Gastrocnemius medialis (tissue), 4 donors: ENCODE measurements at places on chromosomes 2 and 18.

DNA sequence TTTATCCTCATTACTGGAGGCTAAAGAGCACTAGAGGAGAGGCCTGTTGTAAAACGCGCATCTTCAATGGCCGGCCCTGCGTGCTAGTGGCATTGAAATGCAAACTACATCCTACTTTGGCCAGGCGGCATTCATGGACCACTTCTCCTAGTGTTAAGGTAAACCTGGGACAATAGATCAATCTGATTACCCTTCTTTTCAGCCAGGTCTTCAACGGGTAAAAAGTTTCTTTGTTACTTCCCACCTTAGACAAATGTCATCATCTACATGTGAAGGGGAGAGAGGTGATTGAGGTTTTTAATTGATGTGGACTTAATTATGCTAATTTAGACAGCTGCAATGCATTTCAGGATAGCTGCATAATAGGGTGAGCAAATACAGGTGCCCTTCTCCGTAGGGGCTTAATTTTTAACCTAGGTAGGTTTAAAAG, 628.0 kb downstream of the ZEB2 start:
- DNase-seq, result no peak

- no peak for DNase-seq
These were observed 5.2 kb downstream of the ASIC4 start for GRCh38 chr2:219519526-219519916.

- DNase-seq, result no peak
These were observed 187.1 kb upstream of the PIK3C3 start for GRCh38 chr18:41767960-41768359.

- no peak for DNase-seq
These were observed 8.0 kb upstream of the CYB5A start for GRCh38 chr18:74299746-74300145.

DNA sequence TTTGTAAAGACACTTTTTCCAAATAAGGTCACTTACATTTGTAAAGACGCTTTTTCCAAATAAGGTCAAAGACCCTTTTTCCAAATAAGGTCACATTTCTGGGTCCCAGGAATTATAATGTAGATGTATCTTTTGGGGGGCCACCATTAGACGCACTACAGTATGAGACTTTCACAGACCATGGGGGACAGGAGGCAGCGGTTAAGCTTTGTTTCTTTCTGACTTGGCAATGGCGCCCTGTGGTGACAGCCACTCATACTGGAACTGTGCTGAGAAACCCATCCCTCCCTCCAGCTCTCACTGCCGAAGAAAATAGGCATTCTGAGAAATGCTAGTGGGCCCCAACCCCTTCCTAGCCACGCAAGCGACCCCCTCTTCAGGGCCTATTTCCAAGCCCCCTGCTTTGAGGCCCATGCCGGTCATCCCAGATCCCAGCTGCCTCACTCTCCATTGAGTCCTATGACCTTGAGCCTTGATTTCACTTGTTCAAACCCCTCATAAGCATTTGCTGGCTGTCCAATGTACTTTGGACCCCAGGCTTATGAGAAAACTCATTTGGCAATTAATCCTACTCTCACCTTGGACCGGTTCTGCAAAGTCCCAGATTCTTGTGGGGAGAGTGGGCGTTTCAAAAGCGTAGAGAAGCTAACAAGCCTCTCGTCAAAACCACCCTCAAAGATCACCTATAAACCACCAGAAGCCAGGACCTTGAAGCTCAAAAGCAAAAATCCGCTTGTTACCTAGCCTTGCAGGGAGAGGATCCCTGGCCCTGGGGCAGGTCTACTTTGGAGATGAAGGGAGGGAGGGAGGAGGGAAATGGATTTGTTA, 11.3 kb upstream of the SPATA3 start:
- DNase-seq, result no peak

- no peak for DNase-seq
These were observed 81.7 kb upstream of the DNAJC10 start for GRCh38 chr2:182634386-182634785.

GRCh38 chr2:88216641-88217040, 46.5 kb downstream of the THNSL2 start:
- no peak for DNase-seq

GRCh38 chr2:179440642-179441251, 176.1 kb upstream of the SESTD1 start:
- DNase-seq, result no peak

GRCh38 chr2:189530965-189531637, 49.5 kb downstream of the SLC40A1 start:
- DNase-seq, result no peak

DNA sequence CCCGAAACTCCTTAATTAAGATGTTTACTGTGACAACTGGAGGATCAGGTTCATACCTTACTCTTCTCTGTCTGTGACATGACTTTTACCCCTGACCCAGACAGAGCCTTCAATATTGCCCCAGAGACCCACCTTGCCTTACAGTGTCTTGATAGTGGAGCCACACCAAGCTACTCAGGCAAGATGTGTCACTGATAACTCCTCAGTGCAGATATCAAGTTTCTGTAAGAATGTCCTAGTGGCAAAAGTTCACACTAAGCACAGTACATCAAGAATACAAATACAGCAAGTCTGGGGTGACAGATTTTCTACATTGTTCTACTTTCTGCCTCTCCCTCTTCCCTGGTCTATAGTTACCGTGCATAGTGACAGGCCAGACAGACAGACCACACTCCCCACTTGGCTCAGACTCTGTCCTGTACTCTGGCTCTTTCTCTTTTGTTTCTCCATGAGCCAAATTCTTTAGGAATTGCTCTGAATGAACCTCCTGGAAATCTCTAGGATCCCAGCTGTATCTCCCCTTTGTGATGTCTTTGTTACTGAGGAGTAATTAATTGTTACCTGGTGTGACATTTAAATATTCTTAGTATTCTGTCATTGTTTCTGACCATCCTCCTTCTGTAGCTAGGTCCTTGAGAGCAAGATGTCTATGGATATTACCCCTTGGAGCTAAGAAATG, 24.1 kb upstream of the APOB start:
- DNase-seq, result no peak

DNA sequence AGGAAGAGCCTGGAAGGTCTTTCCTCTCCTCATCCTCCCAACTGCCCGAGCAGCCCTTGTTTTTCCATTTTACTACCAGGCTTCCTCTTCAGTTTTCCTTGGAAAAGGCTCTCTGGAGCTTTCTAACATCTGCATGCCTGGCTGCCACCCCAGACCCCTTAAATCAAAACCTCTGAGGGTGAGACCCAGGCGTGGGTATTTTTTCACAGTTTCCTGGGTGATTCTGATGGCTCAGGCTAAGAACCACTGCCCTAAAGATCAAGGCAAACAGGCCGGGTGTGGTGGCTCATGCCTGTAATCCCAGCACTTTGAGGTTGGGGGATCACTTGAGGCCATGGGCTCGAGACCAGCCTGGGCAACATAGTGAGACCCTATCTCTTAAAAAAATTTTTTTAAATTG, 35.4 kb downstream of the EMILIN2 start:
- DNase-seq, result no peak

DNA sequence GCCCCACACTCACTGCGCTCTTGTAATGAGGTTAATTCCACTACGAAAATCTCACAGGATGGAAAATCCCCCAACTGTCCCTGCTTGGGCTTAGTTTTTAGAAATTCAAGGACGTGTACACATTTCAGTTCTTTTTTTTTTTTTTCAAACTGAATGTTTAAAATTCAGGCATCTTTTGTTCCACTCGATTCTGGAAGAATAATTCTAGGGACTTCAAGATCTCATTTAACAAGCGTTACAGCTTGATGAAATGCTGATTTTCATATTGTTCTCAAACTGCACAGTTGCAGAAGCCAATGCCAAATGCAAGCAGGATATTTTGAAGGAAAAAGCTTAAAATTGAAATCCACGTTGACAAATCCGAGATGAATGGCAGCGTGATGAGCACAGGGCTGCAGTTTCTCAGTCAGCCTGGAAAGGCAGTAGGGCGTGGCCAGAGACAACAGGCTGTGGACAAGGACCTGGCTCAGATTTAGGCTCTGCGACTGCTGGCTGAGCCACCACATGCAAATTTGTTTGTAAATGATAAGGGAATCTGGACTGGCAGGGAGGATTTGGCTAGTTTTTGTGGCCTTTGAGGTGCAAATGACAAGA, 128.1 kb upstream of the MYCN start:
- DNase-seq, result no peak

- no peak for DNase-seq
These were observed 222.2 kb downstream of the CYP26B1 start for GRCh38 chr2:71925268-71926088.

- DNase-seq, result peak; percentile 4
These were observed 49.3 kb downstream of the CIB4 start for GRCh38 chr2:26591619-26592505.

GRCh38 chr2:187117483-187117882, 268.5 kb upstream of the ZSWIM2 start:
- DNase-seq, result no peak
